Peyer's patch (tissue), 4 donors: ENCODE measurements at places on chromosomes 5 and 9. TPM values are rescaled to one million over a fixed set of nuclear protein-coding genes. Genes with fewer than 3 reads are reported as not detected.

Gene COL15A1
- total RNA-seq: 16.5 TPM

Gene PHYHD1
- total RNA-seq: 7.5 TPM

Gene CKS2
- total RNA-seq: 42.1 TPM

Gene ANKRD33B
- 3.1 TPM for total RNA-seq

Gene CCNJL
- 15.1 TPM for total RNA-seq

Gene CACFD1
- 13.2 TPM for total RNA-seq

DNA sequence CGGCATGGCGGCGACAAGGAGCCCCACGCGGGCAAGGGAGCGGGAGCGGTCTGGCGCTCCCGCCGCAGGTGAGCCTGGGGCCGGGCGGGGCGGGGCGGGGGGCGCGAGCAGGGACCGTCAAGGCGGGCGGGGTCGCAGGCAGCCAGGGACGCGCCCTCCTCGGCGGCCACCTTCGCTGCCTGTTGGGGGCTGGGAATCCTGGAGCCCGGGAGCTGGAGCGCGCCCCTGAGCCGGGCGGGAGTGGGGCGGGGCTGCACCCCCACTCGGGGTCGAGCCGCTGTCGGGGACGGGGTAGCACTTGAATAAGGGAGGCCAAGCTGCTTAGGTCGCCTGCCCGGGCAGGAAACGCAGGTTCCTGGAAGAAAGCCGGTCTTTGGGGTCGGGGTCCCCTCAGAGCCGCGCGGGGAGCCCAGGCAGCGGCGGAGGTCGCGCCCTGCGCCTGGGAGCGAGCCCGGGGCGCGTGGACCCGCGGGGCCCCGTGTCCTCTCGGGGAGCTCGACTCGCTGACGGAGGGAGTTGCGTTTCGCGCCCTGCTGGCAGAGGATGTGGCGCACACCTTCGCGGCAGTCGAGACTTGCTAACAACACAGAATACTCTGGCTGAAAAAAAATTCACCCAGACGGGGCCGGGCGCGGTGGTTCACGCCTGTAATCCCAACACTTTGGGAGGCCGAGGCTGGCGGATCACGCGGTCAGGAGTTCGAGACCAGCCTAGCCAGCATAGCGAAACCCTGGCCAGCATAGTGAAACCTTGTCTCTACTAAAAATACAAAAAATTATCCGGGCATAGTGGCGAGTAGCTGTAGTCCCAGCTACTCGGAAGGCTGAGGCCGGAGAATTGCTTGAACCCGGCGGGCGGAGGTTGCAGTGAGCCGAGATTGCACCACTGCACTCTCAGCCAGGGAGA lies 552 bp downstream of the OTULINL start:
- peak; percentile 85 for DNase-seq

DNA sequence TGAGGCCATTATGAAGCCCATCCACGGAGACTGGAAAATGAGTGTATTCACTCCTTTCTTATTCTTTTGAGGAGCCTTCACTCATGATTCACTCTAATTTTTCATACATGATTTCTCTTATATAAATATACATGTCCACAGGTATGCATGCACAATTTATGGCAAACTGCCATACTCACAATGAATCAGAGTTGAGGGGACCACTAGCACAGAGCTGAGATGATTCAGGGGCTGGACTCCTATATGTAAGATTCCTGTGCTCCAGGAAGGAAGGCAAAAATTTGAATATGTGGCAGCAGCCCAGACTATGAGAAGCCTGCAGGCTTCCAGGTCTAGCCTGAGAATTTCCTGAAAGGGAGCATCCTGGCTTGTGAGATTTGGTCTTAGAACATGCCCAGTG lies 484.6 kb downstream of the PRELID2 start:
- DNase-seq: no peak

DNA sequence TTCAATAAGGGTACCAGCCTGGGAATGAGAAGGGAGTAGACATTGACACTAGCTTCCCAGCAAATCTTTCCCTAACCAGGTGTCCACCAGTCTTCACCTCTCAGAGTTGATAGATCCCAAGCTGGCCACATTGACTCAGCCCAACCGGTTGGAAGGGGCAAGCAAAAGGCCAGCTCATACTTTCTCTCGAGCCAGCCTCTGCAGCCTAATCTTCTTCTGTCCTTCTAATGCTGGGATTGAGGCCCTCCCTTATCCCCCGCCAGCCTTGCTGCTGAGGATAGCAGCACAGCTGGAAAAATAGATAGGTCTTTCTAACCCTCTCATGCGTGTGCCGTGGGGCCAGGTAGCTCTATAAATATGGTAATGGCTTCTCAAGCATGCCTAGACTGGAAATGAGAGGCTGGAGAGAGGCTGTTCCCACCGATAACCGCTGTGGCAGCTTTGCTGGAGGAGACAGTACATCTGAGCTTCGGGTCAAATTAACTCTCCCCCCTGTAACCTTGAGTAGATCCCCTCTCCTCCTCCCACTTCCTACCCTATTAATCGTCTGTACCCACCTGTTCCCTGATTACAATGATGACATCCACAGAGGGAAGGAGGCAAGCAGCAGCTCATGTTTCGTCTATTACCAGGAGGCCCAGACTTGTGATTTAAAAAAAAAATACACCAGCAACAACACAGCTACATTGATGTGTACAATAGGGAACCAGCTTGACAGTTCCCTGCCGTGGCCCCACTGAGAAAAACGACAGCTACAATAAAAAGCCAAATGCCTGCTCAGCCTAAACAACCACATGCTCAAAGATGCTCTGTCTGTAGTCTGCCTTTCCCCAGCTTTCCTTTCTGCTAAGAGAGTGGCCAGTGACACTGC lies 219.9 kb upstream of the BRINP1 start:
- DNase-seq: no peak

GRCh38 chr5:154101184-154101583 lies 62.4 kb downstream of the MFAP3 start:
- no peak for DNase-seq

DNA sequence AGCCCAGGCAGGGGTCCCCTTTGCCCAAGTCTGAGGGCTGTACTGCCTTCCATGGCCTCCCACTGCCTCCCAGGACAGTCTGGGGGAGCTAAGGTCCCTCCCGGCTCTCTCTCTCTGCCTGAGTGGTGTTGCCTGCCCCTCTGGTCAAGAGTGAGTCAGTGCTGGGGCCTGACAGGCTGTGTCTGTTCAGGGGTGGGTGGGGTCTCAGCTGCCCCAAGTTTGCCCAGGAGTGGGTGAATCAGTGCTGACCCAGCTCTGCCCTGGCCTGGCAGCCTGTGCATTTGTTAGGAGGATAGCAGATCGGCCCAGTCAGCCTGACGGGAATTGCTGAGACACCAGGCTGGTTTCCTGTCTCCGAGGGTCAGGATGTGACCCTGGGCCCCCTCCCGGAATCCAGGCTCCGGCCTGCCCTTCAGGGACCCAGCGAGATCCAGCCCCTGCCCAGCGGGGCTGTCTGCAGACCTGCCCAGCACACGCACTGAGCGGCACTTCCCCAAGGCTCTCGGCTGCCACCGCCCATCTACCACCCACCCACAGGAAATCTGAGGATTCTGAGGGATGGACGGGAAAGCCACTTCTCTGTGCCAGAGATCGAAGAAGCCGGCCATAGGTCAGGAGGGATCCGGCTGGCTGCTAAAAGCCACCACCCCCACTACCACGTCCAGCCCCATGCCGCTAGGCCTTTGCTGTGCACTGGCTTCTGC lies 15.9 kb downstream of the ENG start:
- DNase-seq: peak; percentile 27

DNA sequence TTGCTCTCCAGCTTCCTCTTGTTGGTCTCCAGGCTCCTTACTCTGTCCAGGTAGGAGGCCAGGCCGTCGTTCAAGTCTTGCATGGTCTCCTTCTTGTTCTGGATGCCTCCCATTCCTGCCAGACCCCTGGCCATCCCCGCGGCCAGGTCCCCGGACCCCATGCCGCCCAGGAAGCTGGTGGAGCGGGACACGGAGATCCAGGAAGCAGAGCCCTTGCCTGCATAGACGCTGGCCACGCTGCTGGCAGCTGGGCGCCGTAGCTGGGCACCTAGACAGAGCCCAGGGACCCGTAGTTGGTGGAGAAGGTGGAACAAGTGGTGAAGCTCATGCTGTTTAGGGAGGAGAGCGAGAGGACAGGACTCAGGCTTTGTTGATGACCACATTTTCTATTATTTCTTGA lies 1584.0 kb upstream of the ACO1 start:
- DNase-seq: no peak

DNA sequence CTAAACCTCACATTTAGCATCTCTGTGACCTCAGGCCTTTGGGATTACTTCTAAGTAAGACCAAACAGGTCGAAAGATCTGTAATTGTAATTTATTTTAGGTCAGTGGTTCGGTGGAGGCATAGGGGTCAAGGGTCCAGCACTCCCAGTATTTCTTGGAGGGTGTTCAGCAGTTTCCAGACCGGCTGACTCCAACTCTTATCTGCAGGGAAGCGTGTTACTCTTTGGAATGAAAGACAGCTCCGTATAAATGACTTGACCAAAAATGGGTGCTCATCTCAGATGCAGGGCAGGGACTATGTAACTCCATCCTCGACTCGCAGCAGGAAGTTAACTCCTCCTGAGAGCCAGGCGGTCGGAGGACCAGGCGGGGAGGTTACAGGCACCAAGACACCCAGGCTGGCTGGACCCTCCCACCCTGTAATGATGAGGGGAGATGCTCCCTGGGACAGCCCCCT lies 620 bp upstream of the VPS13A start:
- no peak for DNase-seq

DNA sequence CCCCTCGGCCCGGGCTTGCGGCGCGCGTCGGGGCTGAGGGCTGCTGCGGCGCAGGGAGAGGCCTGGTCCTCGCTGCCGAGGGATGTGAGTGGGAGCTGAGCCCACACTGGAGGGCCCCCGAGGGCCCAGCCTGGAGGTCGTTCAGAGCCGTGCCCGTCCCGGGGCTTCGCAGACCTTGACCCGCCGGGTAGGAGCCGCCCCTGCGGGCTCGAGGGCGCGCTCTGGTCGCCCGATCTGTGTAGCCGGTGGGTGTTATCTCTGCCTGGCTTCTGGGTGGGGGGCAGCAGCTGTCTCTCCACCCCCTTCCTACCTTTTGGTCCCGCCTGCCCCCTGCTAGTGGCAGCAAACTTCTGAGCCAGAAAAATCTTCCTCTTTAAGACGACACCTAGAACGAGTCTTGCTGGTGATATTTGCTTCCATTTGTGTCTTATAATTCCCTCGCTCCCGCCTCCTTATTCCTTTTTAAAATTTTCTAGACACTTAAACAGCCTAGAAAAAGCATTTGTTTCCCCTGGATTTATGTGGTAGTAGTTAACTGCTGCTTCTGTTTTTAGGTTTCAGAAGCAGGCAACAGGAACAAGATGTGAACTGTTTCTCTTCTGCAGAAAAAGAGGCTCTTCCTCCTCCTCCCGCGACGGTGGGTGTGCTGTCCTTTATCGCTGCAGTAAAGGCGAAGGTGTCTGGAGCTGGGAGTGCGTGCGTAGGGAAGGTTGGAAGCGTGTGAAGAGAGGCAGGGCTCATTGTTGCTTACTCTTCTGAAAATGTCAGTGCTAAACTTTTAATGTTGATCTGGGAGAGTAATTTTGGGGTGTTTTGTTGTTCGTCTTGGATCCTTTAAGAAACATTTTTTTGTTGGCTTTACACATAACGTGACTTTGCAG lies 554 bp downstream of the JAK2 start:
- DNase-seq: peak; percentile 46

DNA sequence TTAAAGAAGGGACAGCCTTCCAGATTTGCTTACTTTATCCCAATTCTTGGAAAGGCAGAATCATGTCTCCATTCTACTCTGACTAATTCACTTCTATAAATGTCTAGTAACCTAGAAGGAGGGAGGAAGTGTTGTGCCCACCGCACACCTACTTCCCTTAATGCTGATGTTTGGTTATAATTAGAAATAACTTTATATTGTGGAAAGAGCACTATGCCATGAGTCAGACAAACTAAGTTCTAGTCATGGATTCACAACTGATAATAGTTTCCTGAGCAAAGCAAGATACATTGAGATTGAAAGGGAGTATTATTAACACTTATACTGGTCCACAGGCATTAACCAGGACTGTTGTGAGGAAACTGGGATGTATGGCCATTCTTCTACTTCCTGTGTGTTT lies 345.9 kb upstream of the RPS23 start:
- no peak for DNase-seq

DNA sequence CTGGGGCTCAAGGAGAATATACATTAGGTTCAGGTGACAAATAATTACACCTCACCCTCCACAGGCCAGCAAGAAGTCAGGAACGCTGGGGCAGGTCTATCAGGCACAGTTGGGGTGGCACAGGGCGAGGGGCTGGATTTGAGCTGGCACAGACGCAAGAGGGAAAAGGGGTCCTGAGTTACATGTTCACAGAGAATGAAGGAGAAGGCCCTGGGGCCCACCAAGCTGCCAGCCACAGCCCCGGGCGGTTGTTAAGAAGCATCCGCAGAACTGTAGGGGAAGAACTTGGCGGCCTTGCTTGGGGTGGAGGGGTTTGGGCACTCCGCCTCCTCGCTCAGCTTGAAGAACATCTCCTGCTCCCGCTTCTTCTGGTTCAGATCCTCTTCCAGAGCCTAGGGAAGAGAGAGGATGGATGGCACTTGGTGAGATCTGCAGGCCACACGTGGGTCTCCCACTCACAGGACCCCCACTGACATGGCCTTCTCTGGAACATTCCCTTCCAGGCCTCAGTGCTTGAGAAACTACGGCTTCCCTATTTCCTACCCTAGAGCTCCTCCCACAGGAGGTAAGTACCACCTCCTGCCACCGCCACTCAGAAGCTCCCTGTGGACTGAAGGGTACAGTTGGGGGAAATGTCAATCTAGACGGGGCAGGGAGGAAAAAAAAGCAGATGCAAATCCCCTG lies 38.3 kb upstream of the FBXW11 start:
- no peak for DNase-seq
